Sigmoid colon (tissue), 7 donors: ENCODE measurements at places on chromosomes 11 and 22. TPM values are rescaled to one million over a fixed set of nuclear protein-coding genes. Genes with fewer than 3 reads are reported as not detected.
A peak's percentile ranks its signal among the peaks of the same experiment; 100 is the strongest.

The TMEM191C gene
- total RNA-seq: 0.83 TPM

The LRRN4CL gene
- 33.6 TPM for total RNA-seq

The IGLL1 gene
- not detected for total RNA-seq

The RAB36 gene
- 4.6 TPM for total RNA-seq

The HTR3B gene
- not detected for total RNA-seq

The TCN2 gene
- total RNA-seq: 45.7 TPM

The LRRC56 gene
- total RNA-seq: 0.14 TPM

The IRAG1 gene
- 96.1 TPM for total RNA-seq

The KDM2A gene
- 67.3 TPM for total RNA-seq

DNA sequence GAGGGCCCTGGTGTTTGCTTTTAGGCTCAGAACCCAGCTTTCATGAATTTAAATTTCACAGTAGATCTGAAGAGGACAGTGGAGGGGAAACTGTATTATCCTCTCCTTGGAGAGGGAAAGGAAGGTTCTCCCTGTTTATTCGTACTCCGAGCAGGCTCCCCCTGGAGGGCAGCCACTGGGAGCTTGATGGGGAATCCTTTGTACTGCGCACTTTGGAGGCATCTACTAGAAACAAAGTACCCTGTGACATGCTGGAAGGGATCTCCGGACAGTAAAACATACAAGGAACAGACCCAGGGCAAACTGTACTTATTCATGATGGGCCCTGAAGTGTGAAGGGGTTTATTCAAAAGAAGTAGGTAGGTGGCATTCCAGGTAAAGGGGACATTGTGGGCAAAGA lies 27.2 kb downstream of the NAV2 start:
- DNase-seq: peak; percentile 83

GRCh38 chr11:119999220-119999619 lies 138.7 kb downstream of the TRIM29 start:
- no peak for DNase-seq

DNA sequence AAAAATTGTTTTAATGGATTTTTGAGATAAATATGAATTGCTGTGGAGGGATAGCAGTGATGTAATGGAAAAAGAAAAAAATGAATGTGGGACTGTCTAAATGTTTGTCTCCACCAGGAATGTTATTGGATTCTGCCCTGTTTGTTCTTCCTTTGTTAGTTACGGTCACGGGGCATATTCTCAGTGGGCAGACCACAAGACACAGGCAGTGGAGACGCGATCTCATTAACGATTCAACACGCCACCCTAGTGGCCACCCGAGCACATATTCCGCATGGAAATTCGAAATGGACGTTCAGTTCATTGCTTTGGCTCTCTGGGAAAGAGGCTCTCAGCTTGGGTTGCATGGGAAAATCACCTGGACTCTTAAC lies 151.8 kb upstream of the TTC12 start:
- no peak for DNase-seq

DNA sequence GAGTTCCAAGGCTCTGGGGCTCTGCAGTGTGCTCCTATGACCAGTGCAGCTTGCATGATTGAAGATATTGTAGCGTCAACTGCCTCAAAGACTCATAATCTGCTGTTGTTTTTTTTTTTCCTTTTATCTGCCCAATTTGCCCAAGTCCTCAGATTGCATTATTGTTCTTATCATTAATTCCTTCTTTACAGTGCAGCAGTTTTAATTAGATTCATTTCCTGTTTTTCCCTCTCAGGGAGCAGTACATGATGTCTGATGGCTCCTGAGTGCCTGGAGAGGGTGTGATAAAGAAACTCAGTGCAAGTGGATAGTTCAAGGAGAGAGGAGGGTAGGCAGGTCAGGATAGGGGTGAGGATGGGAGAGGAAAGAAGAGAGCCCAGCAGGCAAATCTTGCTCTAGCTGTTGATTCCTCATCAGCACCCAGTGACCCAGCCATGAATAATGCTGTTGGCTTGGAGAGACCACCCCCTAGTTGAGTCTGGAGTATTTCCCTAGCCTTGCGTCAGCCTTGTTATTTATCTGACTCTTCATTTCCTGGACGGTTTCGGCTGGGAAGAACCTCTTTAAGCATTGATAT lies 219.6 kb upstream of the SESN3 start:
- no peak for DNase-seq

DNA sequence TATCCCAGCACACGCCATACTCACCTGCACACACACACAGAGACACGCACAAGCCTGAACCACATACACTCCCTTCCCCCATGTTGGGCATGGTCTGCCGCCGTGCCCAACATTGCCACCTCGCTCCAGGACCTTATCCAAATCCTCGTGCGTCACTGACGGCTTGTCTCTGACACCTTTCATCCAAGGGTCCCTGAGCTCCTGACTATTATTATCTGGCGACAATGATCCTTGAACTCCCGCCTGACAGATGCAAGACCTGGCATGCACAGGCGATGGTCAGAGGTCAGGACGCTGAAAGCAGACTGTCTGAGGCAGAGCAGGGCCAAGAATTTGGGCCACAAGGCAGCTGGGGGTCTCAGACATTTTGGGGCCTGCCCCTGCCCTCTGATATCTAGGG lies 4.2 kb downstream of the MB start:
- DNase-seq: no peak

DNA sequence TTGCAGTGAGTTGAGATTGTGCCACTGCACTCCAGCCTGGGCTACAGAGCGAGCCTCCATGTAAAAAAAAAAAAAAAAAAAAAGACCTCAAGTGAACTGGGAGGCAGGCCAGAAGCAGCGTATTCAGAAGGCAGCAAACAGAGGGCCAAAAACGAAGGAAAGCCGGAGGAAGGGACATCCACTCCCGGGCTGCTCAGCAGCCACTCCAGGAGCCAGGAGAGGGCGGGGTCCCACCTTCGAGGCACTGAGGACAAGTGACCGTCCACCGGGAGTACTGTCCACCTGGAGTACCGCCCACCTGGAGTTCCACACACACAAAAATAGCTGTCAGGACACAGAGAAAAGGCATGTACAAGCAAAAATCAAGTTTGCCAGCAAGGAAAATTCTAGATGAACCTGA lies 5.5 kb downstream of the TOLLIP start:
- DNase-seq: peak; percentile 82

GRCh38 chr11:14703731-14704130 lies 60.1 kb downstream of the PDE3B start:
- no peak for DNase-seq

GRCh38 chr11:122978299-122978620 lies 3.4 kb downstream of the BSX start:
- no peak for DNase-seq

GRCh38 chr11:129192150-129192549 lies at the start of gene ARHGAP32:
Gene ARHGAP32 (minus strand): TSS chr11:129192325. CDS start chr11:129192198, 127 bp downstream.
- no peak for DNase-seq

GRCh38 chr22:42721045-42721434 lies 370 bp upstream of the A4GALT start:
- no peak for DNase-seq

GRCh38 chr11:126317756-126318573 lies 14.1 kb downstream of the DCPS start:
- DNase-seq: peak; percentile 93

DNA sequence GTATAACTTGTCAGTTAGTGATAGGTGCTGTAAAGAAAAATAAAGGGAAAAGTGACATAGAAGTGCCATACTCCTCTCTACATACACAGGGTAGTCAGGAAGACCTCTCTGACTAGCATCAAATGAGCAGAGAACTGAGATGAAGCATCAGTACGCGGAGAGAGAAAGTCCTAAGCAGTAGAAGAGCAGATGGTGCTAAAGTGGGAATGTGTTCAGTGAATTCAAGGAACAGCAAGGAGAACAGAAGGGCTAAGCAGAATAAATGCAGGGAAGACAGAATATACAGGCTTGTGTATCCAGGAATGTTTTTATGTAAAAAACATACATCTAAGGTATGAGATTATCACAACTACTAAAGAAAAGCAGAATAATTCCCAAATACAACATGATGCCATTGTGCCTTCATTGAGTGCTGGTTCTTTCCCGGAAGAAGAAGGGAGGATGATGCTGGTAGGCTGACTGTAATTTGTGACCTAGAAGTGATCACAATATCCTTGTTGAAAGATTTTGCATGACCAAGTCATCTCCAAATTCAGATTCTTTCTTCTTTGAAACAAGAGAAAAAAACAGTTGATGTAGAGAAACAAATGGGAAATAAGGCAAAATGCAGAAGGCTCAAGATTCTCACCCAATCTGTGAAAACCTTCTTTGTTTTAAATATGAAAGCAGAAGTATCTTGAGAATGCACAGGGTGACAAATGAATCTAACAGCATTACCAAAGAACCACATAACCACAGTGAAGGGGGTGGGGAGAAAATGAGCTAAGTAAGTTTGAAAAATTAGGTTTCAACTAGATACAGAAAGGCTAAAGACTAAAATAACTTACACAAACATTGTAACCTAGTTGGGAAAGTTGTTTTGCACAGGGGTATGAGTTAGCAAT lies 20.5 kb downstream of the MRE11 start:
- no peak for DNase-seq

GRCh38 chr11:6895010-6895409 lies 2.7 kb upstream of the OR2D2 start:
- no peak for DNase-seq

DNA sequence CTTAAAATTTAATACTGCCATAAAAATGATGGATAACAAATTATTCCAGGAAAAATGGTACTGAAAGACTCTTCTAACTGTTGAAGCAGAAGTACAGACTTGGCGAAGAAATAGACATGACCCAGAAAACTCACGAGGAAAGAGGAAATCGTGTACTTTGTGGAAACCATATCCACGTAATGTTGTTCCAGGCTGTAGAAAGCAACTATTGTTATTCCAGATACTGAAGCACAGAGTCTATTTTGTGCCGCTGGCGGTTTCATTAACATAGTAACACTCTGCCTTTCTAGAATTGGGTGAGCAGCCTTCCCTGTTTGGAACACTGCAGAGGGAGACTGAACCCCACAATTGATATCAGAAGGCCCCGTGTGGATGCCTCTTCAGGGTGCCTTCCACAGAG lies 310.6 kb downstream of the TBC1D22A start:
- DNase-seq: no peak

DNA sequence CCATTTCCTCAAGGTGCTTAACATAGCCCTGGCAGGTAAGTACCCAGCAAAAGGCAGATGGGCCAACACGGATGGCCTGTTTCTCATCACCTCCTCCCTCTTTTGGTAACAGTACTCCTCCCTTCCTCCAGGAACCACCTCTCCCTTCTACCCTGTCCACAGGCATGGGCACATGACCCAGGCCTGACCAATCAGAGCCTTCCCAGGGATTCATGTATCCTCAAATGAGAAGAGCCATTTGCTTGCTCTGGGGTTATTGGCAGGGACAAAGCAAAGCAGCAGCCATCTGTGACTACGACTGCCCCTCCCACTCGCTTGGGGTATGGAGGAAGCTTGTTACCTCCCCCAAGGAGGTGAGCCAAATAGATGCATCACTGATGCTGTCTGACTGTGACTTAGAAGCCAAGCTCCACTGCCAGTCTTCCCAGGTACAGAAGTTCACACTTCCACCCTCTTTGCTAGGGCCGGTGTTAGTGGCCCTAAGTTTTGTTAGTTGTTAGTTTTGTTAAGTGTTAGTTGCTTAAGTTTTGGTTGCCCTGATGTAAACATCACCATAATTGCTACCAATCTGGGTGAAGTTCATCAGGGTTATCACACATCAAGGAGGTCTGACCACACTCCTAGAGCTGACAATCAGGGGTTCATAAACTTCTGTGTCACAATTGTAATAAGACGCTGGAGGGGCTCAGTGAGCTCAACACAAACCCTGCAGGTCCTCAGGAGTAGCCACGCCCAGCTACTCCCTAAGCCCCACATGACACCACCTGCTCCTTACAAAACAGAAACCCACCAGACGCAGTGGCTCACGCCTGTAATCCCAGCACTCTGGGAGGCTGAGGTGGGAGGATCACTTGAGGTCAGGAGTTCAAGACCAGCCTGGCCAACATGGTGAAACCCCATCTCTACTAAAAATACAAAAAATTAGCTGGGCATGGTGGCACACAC lies 57.3 kb downstream of the ARFGAP3 start:
- no peak for DNase-seq

- DNase-seq: no peak
Observed at GRCh38 chr11:87265132-87265531, 227.4 kb downstream of the TMEM135 start.

DNA sequence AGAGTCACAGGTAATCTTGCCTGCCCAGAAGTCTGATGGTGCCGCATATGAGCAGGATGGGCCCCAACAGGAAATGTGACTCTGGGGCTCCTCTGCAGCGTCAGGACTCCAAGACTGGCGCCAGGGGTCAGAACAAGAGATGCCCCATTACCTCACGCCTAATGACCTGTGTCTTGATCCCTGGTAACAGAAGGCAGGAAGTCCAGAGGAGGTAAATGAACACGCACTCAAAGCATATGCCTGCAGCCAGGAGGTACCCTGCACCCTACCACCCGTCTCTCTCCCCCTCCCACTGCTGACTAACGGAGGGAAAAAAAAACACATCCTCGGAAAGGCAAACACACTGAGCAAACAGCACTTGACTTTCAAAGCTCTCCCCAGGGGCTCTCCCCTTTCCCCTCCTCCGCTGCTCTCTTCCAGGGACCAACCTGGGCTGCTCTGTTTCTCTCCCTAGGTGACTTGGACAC lies 37.3 kb downstream of the ABCC8 start:
- no peak for DNase-seq

- no peak for DNase-seq
Observed at GRCh38 chr11:84372381-84372950, 1086.3 kb upstream of the CCDC90B start.

GRCh38 chr11:123308077-123308476 lies 113.0 kb upstream of the CLMP start:
- no peak for DNase-seq

DNA sequence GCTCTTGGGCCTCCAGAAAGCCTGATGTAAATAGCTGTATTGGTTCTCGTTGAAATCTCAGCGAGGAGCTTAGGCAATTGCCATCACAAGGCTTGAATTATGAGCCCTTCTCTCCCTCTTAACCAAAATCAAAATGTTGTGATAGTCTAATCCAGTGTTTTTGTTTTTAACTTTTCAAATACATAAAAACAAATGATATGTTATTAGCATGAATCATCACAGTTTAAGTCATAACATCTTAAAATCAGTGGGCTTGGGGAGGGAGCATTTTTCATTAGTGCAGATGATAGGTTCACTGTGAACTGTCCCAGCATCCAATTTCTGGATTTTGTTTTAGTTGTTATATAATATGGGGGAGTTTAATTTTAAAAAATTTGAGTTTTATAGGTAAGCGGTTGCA lies 48.9 kb upstream of the HORMAD2 start:
- no peak for DNase-seq
